ENCODE measurements at places on chromosomes 12 and 14. TPM values are rescaled to one million over a fixed set of nuclear protein-coding genes. Genes with fewer than 3 reads are reported as not detected.
A peak's percentile ranks its signal among the peaks of the same experiment; 100 is the strongest.

PFKM gene
- polyA plus RNA-seq: 20.8 TPM

ALDH1L2 gene
- polyA plus RNA-seq: 0.04 TPM

CLEC7A gene
- 3.4 TPM for polyA plus RNA-seq

KRT74 gene
- polyA plus RNA-seq: not detected

CDKL1 gene
- 5.3 TPM for polyA plus RNA-seq

MSRB3 gene
- polyA plus RNA-seq: not detected

KCNJ8 gene
- not detected for polyA plus RNA-seq

ZDHHC22 gene
- not detected for polyA plus RNA-seq

DNA sequence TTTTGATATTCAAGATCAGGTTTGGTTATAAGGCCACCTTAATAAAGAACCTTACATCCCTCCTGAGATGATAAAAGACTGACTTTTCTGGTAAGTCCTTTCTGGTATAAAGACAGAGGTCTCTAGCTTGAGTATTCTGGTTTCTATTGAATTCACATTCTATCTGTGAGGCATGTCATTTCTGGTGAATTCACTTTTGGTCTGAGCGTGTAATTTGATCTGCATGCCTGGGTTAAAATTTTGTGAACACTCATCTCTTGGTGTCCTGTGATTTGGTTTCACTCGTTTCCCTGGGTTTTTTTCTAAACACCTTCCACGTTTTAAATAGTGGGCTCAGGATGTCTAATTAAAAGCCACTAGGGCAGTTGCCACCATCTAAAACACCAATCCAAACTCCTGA, 12.2 kb downstream of the EIF5 start:
- DNase-seq: no peak

DNA sequence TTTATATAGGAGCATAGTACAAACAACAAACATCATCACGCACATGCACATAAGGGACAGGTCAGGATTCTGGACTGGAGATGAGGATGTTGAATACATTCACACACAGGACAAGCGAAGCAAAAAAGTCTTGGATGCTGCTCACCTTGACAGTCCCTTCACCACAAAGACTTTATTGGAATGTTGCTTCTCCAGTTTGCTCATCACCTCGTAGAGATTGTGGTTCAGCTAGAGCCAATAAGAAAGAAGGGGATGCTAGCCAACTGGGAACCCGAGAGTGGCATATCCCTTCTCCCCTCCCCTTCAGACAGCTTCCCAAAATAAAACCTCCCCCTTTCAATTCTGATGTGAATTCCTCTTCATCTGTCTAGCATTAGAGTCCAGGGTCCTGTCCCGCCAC, 25.4 kb upstream of the SMAGP start:
- DNase-seq: no peak

DNA sequence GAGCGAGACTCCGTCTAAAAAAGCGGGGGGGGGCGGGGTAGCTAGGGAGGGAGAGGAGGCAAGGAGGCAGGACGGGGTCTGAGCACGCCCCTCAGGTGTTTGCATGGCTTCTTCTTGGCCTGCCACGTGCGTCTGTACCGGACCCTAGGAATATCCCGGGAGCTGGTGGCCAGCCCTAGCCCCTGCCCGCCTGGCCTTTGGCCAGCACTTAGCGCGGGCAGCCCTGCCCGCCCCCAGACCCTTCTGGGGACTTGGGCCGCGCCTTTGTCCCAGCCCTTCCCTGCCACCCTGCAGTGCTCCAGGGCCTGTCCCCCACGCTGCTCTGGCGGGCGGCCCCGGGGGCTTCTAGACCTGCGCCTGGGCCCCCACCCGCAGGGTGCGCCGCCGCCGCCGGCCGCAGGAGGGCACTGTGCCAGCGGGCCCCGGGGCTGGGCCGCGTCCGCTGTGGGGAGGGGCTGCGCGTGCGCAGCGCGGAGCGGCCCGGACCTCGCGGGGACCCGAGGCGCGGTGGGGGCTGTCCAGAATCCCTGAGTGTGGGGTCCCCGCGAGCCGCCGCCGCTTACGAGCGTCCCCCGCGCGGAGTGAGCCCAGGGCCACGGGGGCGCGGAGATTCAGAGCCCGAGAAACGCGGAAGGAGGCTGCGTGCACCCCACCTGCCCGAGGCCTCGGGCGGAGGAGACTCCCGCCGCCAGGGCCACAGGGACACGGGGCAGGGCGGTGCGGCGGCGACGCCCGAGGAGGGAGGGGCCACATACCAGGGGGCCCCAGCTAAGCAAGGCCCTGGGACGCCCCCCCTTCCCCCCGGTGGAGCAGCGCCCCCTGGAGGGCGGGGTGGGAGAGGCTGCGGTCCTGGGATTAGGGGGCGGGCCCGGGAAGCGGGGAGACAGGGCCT, 21.0 kb downstream of the SLC25A29 start:
- DNase-seq: peak; percentile 89

- DNase-seq: peak; percentile 75
These were observed at the start of gene CISTR for GRCh38 chr12:53751336-53752191. TSS of gene CISTR (minus strand) at chr12:53751979.

DNA sequence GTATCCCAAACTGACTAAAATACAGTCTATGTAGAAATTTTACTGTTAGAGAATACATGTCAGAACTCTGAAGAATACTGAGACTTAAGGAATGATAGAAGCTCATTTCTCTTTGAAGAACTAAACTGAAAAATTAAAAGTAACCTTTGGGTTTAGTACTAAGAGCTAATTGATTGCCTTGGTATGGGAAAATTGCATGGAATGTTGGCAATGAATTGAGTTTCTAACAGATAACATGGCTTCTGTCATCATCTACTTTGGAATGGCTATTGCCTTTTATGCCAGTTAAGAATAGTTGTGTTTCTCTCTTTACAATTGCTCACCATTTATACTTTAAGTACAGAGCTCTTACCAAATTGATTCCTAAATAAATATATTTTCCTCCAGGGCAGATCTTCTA, 308.8 kb upstream of the SYT1 start:
- DNase-seq: no peak

- DNase-seq: no peak
These were observed 23.4 kb upstream of the BMP4 start for GRCh38 chr14:53979747-53980642.

DNA sequence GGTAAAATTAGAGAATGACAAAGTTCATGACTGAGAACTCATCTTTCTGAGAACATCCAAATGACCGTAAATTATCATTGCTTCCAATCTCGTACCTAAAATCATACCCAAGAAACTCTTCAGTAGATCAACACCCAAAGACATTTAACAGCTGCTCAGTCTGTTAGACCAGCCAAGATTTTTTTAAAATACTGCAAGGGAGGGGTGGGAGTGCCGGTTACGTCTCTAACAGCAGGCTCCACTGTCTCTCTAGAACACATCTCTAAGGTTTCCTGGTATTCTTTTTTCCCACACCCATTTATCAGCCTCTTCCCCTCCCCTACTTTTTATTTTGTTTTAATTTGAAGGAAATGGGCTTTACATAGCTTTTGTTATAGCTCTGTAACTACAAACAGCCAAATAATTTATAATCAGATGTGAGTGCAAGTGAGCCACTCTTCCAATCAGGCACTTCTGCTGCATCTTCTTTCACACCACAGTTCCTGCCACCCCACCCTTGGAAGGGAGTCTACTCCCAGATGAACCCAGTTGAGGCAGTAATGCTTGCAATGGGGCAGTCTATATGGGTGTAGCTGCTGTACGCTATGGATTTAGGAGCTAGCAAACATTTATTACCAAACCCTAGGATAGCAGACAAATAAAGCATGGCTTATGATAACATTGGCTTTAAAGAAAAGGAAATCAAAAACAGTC, 21.9 kb downstream of the PTPRB start:
- no peak for DNase-seq

DNA sequence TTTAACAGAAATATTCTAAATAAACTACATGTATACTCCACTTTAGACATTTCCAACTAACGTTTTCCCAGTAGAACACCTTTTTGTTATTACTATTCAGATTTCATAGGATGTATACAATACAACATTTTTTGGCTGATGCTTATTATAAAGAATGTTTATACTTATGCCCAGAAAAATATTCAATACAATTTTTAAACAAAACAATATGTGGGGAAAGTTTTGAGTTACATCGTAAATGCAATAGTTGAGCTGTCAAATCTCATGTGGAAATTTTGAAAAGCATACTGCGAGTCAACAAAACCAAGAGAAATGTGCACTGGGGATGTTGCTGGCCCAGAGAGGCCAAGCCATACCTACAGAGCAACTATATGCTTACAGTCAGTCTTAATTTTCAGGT, 18.2 kb upstream of the MON2 start:
- no peak for DNase-seq

- no peak for DNase-seq
These were observed 319.4 kb downstream of the VRK1 start for GRCh38 chr14:97116546-97116945.

GRCh38 chr14:32481707-32482106, 152.6 kb downstream of the AKAP6 start:
- DNase-seq: no peak

GRCh38 chr14:100192672-100193416, 33.4 kb upstream of the DEGS2 start:
- DNase-seq: peak; percentile 100

- DNase-seq: no peak
These were observed 82.7 kb downstream of the PLEKHA5 start for GRCh38 chr12:19212245-19212644.

- no peak for DNase-seq
These were observed 45.6 kb downstream of the CALM1 start for GRCh38 chr14:90442388-90442787.

DNA sequence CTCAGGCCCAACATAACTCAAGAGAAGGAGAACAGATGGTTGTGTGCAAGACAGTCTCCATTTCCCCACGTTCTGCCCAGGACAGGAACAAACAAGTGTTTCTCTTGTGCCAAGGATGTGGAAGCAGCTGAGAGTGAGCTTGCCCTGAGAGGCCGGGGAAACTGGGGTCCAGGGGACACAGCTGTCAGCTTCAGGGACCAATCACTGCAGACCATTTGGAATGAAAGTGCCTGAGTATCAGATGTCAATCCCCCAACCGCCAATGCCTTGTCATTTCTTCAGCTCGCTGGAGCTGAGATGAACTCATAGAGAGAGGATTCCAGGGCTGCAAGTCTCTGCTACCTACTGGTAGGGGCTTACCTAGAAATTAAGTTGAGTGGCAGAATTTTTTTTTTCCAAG, 71.9 kb upstream of the METAP2 start:
- DNase-seq: no peak

- DNase-seq: no peak
These were observed 13.4 kb downstream of the HECTD4 start for GRCh38 chr12:112368856-112369255.

DNA sequence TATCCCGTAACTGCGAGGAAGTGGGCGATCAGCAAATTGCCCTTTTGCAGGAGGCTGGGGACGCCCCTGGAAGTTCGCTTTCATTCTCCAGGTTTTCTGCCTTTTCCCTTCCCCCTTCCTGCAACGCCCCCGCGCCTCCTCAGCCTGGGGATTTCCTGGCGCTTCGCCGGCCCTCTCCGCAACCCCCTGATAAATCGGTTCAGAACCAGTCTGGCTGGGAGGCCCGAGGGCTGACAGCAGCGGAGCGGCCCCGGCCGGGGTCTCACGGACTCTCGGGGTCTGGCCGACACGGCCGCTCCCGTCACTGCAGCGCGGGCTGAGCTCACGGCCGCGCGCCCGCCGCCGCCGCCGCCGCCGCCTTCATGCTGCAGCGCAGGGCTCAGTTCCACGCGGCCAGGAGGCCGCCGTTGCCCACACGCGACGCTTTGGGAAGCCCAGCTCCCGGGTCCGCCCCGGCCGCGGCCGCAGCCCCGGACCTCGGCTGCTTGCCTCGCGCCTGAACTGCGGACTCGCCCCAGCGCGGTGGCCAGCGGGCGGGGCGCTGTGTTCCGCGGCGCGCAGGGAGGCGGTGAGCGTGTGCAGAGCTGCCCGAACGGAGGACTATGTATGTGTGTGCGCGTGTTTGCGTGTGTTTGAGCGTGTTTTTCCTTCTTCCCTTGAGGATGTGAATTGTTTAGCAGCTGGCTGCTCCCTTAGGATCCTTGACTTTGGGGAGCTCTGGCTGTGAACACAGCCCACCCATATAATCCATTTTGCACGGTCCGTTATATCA, at the start of gene LRFN5:
TSS of gene LRFN5 (plus strand) at position 345 of the 772 bp plus-strand sequence.
- DNase-seq: peak; percentile 9

- peak; percentile 84 for DNase-seq
These were observed 104.2 kb upstream of the AMN1 start for GRCh38 chr12:31832740-31833729.

DNA sequence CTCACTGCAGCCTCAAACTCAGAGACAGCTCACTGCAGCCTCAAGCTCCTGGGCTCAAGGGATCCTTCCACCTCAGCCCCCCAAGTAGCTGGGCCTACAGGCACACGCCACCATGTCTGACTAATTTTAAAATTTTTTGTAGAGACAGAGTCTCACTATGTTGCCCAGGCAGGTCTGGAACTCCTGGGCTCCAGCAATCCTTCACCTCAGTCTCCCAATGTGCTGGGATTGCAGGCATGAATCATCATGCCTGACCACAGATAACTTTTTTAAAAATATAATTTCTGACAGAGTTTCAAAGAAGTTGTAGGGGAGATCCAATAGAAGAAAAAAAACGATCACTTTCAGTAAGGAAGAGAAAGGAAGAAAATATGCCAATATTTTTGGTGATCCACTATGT, 189.7 kb upstream of the CDKN3 start:
- DNase-seq: no peak

- no peak for DNase-seq
These were observed 68.2 kb upstream of the FGD4 start for GRCh38 chr12:32331133-32331532.

- no peak for DNase-seq
These were observed 127.1 kb downstream of the ITPR2 start for GRCh38 chr12:26705851-26706250.

GRCh38 chr12:96919510-96920210, 12.6 kb downstream of the NEDD1 start:
- DNase-seq: no peak

GRCh38 chr12:112948806-112949205, 10.5 kb downstream of the OAS3 start:
- no peak for DNase-seq

- no peak for DNase-seq
These were observed 10.3 kb downstream of the RBM23 start for GRCh38 chr14:22908601-22909000.

DNA sequence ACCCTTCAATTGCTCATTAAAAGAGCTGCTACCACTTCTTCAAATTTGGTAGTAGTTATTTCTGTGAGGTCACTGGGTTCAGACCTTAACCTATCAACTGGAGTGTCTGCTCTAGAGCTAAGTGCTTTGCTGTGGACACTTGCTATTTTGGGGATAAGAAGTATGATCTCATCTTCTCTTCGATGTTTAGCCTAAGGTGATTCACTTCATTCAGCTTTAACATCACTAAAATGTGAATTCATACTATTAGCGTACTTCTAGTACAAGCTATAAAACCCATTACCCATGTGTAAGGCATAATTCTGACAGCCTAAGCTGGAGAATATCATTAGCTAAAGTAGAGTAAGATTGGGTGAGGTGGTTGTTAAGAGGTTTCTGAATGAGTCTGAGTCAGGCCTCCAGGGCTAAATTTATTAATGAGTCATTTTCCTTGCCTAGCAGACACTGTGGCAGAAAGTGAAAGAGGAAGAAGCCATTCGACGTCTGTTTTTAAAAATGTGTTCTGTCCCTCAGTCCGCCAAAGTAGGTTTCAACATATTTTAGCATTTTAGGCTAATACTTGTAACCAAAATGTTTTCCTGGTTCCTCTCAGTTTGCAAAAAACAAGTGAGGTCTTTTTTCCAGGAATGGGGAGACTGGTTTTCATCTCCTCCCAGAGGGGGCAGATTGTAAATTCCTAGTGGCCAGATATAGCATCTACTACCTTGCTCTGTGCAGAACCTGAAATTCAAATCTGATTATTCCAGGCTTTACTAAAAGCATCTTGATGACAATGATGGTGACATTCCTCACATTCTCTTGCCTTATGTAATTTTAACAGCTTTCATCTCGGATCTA, 103.6 kb downstream of the SSPN start:
- peak; percentile 75 for DNase-seq

GRCh38 chr14:105930572-105930971, 404.2 kb downstream of the TMEM121 start:
- DNase-seq: no peak

Measured in B cell (primary cell).